ENCODE measurements at places on chromosomes 4 and X.

- DNase-seq: no peak
Observed at GRCh38 chr4:56637154-56637553, 43.9 kb downstream of the HOPX start.

- no peak for DNase-seq
Observed at GRCh38 chr4:168667376-168667775, 170.5 kb downstream of the PALLD start.

GRCh38 chrX:40462795-40463194 is 118.0 kb upstream of the ATP6AP2 start:
- DNase-seq: no peak

DNA sequence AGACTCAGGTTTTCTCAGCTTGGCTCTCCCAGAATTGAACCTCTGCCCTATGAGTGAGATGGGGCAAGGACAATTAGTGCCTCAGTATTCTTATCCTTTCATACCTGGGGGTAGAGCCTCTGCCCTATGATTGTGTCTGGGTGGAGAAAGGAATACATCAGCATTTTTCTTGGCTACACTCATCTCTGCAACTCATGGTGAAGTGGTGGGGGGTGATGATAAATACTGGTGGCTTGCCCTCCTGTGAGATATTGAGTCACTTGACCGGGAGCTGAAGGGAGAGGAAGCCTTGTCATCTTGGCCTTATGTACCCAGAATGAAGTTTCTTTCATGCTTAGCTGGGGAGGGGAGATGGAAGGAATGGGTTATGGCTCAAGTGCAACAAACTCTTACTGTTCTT is 71.3 kb upstream of the ENOX2 start:
- DNase-seq: no peak

- peak; percentile 94 for DNase-seq
Observed at GRCh38 chr4:52751487-52751911, 274 bp upstream of the ERVMER34-1 start.
